Bronchial epithelial cell (primary cell): ENCODE measurements at places on chromosomes 7 and 10. TPM values are rescaled to one million over a fixed set of nuclear protein-coding genes. Genes with fewer than 3 reads are reported as not detected.

The NANOS1 gene
- 0.79 and 1.3 TPM in 2 replicates for total RNA-seq

The COL17A1 gene
- 594 and 626 TPM in 2 replicates for total RNA-seq

The SEMA3C gene
- 147 and 178 TPM in 2 replicates for total RNA-seq

The MKI67 gene
- total RNA-seq = 0.26 and 0.64 TPM in 2 replicates

The GATA3 gene
- under 0.01 TPM in 1 of 2 replicates, not detected in the other for total RNA-seq

The PI4K2A gene
- total RNA-seq = 25.5 and 33.7 TPM in 2 replicates

The CNPY1 gene
- total RNA-seq = not detected in 2 replicates

The AOAH gene
- total RNA-seq = not detected in 2 replicates

The AOC1 gene
- under 0.01 and 2.4 TPM in 2 replicates for total RNA-seq

DNA sequence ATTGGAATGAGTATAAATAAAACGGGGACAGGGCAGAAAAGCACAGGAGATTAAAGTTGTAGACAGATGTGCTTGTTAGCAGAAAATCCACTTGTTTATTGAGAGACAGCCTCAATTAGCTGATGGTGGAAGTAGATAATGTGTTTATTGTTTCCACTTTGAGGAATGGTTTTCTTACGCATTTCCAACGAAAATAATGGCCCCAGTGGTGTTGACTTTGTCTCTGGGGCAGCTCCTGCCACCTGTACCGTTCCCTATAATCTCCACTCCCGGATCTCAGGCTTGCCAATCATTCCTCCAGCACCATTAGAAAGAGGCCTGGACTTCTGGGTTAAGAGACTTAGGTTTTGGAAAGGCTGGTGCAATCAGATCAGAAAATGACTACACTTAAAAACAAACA is 638.7 kb downstream of the PARD3 start:
- DNase-seq = no peak

- DNase-seq = peak; percentile 29
Measured at GRCh38 chr7:121329191-121330052, 622 bp downstream of the WNT16 start.

GRCh38 chr10:114343623-114344505 is 60.4 kb downstream of the AFAP1L2 start:
- DNase-seq = no peak

DNA sequence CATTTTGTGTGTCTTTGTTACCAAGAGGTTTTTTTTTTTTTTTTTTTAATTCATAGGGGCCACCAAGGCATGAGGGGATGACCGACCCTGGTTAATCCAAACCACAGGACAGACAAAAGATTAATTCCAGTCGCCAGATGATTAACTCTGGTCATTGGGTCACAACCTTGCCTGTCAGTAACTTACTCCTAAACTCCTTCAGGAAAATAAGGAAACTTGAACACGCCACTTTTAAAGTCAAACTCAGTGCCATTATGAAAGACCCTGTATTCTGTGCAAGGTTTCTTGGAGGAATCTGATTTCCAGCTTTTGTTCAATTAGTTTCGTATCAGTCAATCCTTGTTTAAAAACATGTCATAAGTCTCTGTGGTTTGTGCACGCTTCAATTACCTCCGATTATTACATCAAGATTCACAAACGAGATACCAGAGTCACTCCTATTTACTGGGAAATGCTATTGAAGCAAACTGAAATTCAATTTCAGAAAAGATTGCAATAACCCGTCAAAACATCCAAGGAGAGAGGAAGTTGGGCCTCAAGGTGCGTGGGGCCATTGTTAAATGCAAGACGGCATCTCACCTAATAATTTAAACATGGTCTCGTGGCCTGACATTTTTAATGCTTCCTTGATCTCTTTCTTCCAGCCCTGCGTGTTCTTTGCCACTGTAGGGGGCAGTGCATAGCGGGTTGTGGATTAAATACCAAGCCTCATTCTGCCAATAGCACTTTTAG is 44.0 kb downstream of the NRP1 start:
- no peak for DNase-seq

- DNase-seq = peak; percentile 75
Measured at GRCh38 chr10:70477661-70478162, 855 bp upstream of the PALD1 start.

DNA sequence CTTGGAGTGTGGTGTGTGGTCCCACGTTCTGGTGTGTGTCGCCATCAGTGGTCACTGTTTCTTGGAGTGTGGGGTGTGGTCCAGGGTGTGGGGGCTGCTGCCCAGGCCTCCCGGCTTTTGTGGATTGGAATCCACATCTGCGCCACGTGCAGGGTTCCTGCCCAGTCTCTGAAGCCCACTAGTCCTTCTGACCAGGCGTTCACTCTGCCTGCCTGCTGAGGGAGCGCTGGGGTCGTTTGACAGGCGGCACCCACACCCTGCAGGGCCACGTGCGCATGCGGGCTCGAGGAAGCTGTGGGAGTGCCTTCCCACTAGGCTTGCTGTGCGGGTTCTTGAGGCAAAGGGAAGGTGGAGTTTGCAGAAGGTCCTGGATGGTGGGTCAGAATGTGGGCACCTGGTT is 51.4 kb downstream of the INPP5A start:
- no peak for DNase-seq

GRCh38 chr7:30752979-30753378 is 1.0 kb downstream of the INMT start:
- no peak for DNase-seq

DNA sequence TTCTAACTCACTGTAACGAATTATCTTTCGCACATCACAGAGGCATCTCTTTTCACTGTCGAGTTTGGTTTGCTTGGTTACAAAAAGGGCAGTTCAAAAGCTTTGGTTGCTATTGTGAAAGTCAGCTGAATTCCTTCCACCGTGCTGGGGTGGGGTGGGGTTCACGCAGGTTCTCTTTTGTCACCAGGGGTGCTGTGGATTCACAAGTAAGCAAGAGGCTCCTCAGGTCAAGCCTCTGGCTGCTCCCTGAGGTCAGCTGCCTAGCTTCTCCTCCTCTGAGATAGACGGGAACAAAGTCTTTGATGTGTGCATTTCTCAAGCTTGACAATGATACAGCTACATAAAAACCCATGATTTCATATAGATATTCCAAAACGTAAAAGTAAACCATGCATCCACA is 47.7 kb downstream of the EGFR start:
- DNase-seq = no peak

DNA sequence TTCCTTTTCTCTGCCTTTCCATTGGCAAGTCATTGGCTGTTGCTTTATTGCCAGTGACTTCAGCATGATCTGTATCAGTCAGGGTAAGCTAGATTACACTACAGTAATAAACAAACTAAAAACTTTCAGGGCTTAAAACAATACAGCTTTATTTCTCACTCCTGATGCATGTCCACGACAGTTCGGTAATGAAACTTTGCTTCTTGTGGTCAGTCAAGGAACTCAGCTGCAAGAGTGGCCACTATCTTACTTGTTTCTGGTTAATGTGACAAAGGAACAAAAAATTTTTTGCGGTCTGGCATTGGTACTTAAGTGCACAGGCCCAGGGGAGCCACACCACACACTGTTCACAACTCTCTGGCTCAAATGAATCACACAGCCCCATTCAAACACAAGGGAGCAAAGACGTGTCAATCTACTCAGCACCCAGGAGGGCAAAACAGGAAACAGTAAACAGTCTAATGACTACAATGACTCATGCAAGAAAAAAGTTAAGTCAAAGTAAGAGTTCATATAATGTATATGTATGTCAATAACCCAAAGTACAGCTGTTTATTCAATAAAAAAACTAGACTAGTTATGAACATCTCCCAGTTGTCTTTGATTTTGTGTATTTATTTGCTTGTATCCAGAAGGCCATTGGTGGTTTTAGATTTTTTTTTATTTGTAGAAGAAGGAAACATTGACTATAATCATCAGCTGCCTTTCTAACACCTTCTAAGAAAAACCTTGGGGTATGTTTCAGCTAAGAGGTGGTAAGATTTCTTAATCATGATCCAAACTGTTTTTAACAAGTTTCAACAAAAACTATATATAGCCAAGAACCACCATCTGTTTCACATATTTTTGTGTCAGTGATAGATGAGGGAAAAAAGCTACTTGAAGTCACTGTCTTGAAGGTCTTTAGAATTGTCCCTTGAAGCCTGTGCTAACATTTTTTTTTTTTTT is 134.4 kb upstream of the FAM3C start:
- peak; percentile 98 for DNase-seq

DNA sequence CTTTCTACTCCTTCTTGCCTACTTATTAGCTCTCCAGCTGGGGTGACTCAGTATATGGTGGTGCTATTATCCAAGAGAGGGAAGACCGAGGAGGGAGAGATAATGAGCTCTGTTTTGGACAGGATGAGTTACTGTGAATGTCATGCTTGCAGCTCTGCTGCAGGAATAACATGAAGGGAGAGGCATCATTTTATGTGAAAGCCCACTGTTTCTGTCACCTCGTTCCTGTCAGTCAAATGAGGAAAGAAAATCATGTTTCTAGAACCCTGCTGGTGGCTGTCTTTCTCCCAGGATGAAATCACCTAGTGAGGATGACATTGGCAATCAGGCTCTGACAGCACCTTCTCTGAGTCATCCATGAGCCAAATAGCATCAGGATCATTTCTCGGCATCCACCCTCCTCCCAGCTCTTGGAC is 1291.6 kb upstream of the AUTS2 start:
- DNase-seq = no peak

- DNase-seq = no peak
Measured at GRCh38 chr7:75743455-75743859, 4.7 kb upstream of the HIP1 start.

GRCh38 chr7:47936323-47936722 is 11.9 kb downstream of the PKD1L1 start:
- peak; percentile 23 for DNase-seq

- peak; percentile 82 for DNase-seq
Measured at GRCh38 chr10:126640401-126640800, 30.1 kb downstream of the C10orf90 start.

GRCh38 chr10:119120413-119120867 is 16.5 kb downstream of the DENND10 start:
- no peak for DNase-seq

DNA sequence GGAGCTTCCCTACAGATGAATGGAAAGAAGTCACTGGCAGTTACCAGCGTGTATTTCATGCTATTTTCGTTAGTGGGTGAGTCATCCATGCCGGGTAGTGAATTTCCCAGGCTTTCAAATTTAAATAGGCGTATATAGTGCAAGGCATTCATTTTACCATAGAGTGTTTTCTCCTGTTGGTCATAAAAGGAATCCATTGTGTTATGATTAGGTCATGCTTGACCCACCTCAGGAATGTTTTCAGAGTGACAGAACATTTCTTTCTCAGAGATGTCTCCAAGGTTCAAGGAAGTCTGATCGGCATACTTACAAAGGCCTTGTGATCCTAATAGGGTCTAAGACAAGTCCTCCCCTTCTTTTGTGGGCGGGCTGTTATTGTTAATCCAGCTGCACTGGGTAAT is 110.7 kb downstream of the AKR1D1 start:
- DNase-seq = no peak

- DNase-seq = no peak
Measured at GRCh38 chr10:100265821-100266485, 1.5 kb downstream of the CWF19L1 start.

DNA sequence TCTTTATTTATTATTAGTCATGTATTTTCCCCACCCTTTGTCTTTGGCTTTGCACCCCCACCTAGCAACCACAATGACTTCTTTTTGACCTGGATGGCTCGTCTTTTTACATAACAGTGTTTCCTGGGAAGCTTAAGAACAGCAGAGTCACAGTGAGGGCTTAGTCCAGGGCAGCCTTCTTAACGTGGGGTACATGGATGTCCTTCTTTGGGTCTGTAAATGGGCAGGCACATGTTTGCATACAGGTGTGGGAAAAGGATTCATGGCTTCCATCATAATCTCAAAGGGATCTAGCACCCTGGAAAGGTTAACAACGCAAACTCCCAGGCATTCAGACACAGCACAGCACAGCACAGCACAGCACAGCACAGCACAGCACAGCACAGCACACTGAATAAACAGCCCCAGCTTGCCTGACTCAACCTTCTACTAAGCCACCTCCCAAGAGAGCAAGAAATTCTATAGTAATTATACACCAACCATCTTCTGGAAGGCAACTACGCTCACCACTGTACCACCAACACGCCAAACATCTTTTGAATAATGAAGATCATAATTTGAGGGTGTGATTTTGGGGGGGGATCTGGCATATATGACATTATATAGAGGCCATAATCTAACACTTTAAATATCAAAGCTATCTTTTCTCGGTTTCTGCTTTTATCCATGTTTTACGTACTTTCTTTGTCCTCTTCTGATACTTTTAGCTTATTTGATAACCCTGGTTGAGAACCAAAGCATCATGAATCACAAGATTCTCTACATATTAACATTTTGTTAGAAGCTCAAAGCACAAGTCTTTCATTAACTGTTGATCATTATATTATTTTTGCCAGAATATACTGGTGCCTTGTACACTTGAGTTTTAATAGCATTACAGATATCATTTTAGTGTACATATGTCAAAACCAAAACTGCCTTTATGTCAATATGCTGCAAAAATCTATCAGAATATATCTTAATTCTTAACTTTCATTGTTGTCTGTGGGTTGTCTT is 177.2 kb upstream of the KLF14 start:
- DNase-seq = peak; percentile 75

GRCh38 chr7:82110146-82110840 is 333.3 kb downstream of the CACNA2D1 start:
- DNase-seq = no peak

DNA sequence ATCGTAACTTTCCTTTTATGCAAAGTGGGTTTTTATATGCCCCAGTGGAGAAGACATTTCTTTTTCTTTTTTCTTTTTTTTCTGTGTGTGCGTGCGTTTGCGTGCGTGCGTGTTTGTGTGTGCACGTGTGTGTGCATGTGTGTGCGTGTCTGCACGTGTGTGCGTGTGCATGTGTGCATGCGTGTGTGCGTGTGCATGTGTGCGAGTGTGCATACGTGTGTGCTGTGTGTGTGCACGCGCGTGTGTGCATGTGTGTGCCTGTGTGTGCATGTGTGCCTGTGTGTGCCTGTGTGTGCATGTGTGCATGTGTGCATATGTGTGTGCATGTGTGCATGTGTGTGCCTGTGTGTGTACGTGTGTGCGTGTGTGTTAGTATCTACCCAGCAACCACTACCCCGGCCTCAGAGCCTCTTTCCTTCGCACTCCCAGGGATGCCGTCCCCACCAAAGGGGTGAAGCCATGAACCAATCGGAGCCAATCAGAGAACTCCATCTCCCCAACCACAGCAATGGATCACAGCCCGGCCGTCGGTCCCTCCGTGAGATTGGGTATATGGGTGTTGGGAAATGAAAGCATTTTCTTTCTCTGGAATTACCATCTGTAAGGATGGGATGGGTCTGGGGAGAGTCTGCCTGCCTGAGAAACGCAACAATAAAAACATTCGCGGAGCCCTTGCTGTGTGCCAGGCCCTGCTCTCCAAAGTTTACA is 92.3 kb downstream of the ELFN1 start:
- DNase-seq = no peak

- no peak for DNase-seq
Measured at GRCh38 chr7:25431956-25432450, 203.7 kb upstream of the NPVF start.

- peak; percentile 25 for DNase-seq
Measured at GRCh38 chr7:101702362-101702850, 73.3 kb upstream of the MYL10 start.

DNA sequence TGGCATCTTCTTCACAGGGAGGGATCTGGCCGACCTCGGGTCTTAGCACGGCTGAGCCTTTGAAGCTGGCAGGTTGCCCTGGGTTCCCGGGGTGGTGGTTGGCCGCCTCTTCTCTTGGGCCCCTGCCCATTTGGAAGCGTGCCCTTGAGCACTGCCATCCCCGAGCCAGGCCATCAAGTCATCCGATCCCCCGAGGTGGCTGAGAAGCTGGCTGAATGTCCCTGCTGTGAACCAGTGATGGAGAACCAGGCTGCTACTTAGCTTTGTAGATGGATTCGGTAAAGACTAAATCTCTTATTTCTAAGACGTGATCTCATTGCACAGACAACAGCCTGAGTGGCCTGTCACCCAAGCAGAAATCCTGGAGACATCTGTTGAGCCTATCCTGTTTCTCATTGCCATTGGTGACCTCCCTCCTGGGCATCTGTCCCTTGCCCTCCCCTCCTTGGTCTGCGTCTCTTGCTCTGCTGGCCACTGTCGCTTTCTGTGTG is 74.3 kb downstream of the GRK5 start:
- DNase-seq = no peak
